ENCODE measurements at places on chromosomes 1 and 21.

DNA sequence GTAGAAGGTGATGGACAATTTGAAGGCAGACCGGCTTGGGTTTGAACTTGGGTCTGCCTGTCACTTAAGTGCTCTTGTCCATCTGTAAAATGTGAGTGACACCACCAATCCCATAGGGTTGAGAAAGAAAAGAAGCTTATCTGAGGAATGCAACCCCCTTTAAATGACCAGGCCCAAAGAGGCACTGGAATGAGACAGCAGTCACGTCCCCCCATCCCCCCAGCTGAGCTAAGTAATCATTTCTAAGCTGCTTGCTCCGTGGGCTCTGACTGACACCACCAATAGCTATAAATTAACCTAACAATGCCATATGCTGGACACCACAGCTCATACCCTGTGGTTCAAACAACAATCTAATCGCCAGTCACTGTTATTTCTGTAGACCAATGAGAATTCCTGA is 15.1 kb downstream of the LCA5L start:
- no peak for DNase-seq

GRCh38 chr1:3788756-3789420 is 7.4 kb downstream of the LRRC47 start:
- DNase-seq, result no peak

GRCh38 chr1:153490272-153491051 is 30.0 kb upstream of the S100A7 start:
- no peak for DNase-seq

DNA sequence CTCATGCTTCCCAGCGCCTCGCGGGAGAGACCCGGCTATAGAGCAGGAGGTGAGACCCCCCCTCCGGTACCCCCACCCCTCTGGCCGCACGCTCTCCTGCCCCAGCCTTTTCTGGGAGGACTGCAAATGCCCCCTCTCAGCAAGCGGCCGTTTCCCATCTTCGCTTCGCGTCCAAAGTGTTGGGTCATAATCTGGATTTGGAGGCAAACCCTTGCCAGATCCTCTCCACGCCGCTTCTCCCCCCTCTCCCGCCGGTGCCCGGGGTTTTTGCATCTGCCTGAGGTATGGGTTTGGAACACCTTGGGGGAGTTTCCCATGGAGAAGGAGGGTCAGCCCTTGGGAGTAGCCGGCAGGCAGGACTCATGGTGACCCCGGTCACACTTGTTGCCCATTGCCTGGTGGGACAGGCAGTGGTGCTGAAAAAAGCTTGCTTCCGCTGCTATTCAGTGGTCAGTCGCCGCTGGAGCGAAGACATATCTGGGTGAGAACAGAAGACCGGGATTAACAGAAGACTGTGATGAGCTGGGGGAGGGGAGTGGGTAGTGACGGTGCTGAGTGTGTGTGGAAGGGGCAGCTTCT is 935 bp downstream of the KCNK2 start:
- no peak for DNase-seq

DNA sequence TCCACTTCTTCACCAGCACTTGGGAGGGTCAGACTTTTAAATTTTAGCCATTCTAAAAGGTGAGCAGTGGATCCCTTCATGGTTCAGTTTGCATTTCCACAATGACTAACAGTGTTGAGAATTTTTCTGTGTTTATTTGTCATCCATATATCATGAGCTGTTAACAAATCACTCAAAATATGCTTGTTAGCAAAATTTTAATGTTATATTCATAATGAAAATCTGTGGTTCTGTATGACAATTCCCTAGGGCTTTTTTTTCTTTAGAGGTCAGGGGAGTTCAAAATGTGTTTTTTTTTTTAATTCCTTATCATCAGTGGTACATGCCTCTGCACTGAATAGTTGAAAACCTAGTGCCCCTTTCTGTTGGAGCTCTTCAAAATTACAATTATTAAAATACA is 682.2 kb upstream of the ADGRL2 start:
- DNase-seq, result no peak

Data from activated naive CD4-positive, alpha-beta T cell (primary cell).